CD4-positive, alpha-beta memory T cell (primary cell): ENCODE measurements at places on chromosomes 3 and 15.

DNA sequence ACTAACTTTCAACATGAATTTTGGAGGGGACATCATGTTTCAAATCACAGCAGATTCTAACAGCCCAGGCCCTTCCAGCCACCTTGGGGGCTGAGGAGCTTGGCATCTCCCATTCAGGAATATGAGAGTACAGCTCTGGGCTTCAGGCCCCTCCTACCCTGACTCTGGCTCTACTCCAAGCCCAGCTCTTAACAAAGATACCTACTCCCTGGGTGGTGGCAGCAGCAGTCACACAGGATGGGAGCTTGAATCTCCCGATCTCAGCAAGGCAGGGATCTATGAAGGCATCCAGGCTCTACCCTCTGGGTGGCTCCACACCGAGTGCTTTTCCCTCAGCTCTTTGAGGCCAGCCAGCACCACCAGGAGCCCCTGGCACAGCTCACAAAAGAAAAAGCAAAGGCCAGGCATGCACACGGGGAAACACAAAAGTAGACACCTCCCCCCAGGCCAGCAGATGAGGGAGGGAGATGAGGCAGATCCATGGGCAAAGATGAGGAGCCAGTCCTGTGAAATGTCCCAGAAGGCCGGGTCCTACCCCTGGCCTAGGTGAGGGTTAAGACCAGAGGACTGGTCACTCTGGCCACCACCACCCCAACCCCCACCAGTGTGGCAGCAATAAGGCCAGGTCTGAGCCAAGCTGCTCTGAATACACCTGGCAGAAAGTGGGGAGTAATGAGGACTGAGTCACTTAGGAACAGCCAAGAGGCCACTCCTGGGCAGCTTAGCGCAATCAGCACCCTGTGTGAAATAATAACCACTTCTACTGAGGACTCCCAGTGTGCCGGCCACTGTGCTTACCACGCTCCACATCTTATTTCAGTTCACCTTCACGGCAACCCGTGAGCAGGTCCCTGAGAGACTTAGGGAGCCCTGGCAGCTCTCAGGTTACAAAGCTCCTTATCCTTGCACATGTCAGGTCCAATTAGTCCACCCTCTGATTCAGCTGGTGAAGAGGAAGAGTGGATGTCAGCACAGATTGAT lies 24.3 kb downstream of the PLA2G4F start:
- no peak for DNase-seq

GRCh38 chr15:28086175-28086703 lies 12.9 kb downstream of the OCA2 start:
- DNase-seq = peak; percentile 53

DNA sequence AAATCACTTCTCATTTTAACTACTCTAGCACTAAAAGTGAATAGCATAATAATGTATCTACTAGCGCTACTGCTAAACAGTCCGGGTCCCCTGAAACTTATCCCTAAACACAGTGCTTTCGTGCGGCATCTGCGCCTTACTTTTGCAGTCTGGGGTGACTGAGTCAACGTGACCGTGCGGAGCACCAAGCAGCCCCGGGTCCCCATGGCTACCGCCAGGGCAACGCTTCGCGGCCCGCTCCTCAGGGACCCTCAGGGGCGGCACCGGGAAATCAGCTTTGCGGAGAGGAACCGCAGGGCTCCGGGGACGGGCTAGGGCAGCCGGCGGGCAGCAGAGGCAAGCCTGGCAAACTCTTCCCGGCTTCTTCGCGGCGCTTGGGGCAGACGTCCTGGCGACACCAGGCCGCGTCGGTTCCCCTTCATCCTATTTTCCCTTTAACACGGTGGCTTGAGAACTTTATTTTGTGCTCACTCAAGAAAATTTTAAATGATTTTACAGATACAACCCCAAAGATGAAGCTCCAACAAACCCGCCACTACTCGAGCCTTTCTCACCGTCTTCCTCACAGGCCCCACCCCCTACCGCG lies 757 bp upstream of the DIPK2A start:
- peak; percentile 35 for DNase-seq

DNA sequence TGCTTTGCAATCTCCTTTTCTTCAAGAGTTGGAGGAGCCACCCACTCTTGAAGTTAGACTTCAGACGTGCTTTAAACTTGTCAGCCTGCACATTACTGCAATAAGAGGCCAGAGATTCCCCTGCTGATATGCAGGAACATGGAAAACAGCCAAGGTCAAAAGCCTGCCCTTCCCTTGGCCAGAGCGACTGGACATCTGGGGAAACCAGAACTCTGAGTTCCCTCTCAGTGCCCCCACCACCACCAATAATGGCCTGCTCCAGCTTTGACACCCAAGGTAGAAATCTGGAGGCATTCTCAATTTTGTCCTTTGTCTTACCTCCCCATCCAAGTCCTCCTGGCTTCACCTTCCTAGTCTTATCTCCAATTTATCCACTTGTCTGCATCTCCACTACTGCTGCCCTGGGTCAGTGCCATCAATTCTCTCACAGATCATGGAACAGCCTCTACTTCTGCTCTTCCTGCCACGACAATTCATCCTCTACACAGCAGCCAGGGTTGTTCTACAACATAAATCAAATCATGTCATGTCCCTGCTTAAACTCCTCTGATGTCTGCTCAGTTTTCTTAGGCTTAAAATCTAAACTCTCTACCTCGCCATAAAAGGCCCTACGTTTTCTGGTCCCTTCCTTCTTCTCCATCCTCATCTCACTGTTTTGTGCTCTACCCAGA lies 191.6 kb upstream of the WNT5A start:
- DNase-seq = no peak

DNA sequence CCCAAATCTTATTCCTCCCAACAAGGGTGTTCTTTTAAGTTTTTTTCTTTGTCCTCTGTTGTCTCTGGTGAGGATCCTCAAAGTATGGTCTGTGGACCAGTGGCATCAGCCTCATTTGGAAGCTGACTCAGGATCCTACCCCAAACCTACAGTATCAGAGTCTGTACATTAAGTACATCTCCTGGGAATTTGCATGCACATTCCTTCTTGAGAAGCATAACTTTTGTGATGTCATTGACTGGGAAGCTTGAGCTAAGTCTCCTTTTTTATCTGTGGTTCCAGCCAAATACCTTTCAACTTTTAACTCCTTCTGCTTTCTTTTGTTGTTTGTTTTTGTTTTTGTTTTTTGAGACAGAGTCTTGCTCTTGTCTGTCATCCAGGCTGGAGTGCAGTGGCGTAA lies 40.5 kb downstream of the ARMC8 start:
- DNase-seq = no peak

- peak; percentile 4 for DNase-seq
Measured at GRCh38 chr3:177448987-177449359, 251.7 kb upstream of the TBL1XR1 start.

DNA sequence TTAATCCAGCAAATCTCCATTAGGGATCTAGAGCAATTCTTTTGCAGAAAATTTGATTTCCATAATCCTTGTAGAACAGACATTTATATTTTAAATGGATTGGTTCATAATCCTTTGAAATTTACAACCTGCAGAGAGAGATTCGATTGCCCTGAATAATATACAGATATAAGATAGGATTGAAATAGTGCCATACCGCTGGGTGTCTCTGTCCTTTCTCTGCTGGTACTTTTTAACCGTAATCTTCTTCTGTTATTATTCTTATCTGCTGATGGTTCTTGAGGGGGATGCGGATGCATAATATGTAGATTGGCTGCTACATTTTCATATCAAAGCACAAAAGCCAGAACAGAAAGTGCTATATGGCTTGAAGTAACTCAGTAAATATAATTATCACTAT lies 182.2 kb downstream of the CFAP20DC start:
- no peak for DNase-seq

GRCh38 chr15:71565631-71566160 lies 244.7 kb upstream of the NR2E3 start:
- DNase-seq = no peak

DNA sequence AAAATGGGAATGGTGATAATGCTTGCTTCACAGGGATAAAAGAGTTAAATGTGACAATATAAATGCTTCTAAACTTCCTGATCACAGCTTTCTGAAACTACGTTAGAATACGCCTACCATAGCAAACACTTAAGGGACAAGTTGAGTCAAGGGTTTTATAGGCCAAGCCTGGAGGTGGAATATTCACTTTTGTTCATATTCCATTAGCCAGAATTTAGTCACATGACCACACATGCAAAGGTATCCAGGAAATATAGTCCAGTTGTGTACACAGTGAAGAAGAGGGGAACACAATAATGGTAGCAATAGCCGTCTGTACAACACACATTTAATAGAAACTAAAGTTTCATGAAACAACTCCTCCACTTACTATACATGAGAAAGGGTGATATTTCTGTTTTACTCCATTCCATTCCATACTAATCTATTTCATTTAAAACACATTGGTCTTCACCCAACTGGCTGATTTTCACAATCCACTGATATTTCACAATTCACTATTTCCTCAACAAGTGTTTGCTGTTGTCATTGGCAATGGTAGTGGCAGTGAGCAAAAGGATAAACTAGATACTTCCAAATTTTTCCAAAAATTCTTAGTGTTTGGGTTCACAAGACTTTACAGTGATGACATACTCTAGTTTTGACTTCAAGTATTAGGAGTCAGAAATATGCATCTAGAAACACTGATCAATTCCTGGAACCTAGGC lies 270.9 kb downstream of the ERC2 start:
- no peak for DNase-seq

DNA sequence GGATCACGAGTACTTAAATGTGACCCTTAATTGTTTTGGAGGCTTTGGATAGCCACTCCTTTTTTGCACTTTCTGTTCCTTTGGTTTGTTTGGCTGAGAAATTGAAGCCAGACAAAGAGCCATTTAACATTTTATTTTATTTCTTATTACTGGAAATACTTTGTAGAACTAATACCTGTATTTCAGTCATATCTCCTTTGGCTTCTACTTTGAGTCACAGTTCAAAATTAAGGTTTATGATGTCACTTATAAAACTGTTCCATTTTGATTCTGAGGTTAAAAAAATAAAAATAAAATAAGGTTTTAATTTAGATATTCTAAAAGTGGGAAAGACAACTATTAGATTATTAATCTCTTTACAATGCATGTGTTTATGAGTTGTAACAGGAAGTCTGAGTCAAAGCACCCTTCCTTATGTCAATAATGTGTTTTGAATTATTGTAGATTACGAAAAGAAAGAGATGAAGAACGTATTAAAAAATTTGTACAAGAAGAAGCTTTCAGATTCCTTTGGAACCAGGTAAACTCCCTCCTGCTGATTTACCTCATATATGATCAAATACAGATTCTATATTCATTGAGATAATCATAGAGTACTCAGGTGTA lies 16.9 kb upstream of the NXPE3 start:
- no peak for DNase-seq

DNA sequence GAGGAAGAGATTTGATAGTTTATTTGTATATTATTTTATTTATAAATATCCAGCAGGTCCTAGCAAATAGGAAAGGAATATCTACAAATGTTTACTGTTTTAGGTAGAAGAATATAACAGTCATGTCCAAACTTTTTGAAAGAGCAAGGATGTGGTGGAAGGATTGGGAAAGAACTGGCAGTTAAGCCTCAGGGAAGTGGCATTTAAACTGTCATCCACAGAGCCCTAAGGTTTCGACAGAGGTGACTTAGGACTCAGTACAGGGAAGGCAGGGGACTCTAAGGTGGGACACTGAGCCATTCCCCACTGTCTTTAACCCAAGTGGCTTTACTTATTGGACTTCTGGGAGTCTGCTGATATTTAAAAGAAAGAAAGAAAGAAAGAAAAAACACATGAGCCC lies 11.8 kb upstream of the TMEM87A start:
- DNase-seq = no peak
